ENCODE measurements at places on chromosomes 13 and 19.
A peak's percentile ranks its signal among the peaks of the same experiment; 100 is the strongest.

DNA sequence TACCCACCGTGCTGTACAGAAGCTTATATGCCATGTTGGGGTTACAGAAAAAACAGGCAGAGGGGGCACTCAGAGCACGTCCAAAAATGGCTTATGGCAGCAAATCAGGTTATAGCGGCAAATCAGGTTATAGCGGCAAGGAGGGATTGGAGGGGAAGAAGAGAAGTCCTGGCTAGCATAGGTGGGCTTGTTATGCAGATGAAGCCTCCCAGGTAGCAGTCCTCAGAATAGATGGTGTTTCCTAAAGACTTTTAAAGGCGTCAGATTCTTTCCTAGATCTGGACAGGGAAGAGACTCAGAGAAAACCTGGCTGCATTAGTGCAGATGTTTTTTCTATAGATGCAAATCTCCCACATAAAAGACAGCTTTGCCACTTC is 19.8 kb upstream of the PLEKHF1 start:
- no peak for DNase-seq

GRCh38 chr13:21625366-21625765 is 21.4 kb upstream of the MICU2 start:
- no peak for DNase-seq

GRCh38 chr13:20567881-20568528 is 1.0 kb downstream of the IFT88 start:
- DNase-seq = no peak

DNA sequence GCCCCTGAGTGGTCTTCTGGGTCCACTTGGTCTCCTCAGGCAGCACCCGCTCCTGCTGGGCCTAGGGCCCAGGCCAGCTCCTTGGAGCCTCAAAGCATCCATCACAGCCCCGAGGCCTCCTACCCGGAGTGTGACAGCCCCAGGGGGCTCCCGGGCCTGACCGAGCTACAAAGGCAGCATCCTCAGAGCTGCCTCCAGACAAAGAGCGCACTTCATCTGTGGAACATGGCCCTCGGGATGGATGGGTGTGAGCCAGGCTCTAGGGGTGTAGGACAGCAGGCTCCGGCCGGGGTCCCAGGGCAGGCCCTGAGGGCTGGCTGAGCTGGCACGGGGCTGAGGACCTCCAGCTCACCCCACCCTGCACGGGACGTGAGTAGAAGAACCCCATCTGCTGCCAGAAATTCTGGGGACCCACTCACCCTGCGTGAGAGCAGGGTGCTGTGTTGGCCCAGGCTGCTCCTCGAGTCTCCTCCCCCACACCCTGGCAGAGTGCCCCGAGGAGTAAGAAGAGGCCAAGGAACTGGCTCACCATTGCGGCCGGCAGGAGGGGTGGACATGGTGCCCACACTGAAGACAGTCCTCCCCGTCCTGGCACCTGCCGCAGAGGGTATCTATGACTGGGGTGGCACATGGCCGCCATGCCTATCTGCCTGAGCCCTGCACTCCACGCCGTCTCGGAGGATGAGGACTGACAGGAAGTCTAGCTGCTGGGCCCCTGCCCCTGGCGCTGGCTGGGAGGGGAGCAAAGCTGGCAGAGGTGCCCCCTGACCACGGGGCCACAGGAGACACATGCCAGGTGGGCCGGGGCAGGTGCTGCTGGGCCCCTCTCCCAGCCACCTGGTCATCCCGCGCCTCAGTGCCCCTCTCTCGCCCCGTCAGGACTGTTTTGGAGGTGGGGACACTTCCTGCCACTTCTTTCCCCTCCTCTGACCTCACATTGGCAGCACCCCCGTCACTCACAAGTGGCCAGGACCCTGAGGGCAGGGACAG is 22.3 kb downstream of the CEBPG start:
- DNase-seq = no peak

GRCh38 chr13:21925720-21926119 is 254.8 kb downstream of the FGF9 start:
- peak; percentile 36 for DNase-seq

DNA sequence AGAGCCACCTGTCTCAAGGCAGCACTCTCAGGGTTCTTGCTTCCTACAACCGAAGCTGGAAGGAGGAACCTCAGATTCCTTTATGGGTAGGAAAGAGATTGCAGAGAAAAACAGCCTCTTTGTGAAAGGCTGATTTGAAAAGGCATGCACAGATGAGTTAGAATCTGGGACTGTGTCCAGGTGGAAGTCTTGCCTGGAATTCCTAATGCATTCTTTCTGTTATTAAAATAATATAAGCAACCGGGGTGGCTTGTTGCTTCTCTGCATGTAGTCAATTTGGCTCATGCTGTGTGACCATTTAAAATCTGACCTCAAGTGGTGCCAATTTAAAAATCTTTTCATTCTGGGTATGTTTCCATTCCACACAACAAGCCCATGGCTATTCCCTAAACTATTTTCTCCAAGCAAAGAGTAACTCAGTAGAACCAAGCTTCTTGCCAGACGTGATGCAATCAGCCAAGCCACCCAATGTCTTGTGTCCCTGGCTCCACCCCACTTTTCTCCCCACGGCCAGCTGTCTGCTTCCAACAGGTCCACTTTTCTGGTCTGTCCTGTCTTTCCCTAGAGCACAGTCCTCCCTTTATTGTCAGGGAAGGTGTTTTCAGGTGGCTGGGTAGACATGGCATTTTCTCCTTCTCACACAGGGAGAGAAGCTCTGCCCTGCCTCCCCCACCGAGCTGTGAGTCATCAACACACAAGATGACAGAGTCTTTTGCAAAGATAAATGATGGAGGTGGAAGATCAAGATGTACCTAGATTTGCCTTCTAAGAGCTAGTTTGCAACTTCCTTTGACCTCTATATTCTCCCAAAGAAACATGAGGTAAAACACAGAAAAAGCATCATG is 394.3 kb downstream of the FOXO1 start:
- no peak for DNase-seq

DNA sequence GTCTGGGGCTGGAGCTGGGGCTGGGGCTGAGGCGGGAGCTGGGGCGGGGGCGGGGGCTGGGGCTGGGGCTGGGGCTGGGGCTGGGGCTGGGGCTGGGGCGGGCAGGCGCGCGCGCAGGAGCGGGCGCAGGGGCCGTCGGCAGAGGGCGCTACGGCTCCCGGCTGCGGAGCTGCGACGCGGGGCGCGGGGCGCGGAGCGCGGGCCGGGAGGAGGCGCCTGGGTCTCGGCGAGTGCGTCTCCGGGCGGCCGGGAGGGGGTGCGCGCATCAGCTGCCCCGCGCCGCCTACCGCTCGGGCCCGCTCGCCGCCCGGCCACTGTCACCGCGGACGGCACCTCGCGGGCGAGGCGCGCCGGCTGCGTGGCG is 422 bp upstream of the MTUS2 start:
- peak; percentile 81 for DNase-seq

GRCh38 chr19:3234800-3235199 is 10.3 kb downstream of the CELF5 start:
- peak; percentile 80 for DNase-seq

DNA sequence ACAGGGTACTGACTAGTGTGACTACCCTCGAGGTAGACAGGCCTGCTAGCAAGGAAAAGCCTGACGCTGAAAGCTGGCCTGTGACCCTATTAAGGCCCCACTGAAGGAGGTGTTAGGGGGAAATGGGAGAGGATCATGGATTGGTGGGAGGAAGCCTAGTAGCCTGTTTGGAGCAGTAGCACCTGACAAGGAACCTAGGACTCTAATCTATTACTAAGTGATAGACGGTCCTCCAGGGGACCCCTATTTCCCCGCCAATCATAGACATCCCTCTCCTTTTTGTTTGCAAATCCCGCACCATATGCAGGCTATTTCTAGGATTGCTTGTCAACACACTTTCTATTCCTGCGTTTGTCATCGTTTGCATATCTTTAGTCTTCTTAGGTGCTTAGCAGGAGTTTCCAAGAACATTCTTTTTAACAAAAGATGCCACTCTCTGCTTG is 1338.8 kb upstream of the MIR17HG start:
- peak; percentile 12 for DNase-seq

DNA sequence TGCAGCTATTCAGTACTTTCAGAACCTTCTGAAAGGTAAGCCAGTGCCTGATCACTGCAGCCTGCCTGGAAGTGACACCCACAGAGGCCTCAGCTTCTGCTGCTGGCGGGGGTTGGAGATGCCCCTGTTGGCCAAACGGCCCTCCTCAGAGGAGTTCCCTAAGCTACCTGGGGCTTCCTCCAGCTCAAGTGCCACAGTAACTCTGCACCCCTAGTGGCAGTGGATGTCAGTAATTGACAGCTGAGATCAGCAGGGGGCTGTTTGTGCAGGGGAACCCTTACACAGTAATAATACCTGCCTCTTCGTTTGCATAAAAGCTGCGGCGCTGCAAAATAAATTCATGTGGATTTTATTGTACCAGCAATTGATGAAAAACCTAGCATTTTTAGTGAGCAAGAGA is 28.9 kb downstream of the TDRD12 start:
- DNase-seq = peak; percentile 17

- DNase-seq = no peak
These were observed 581.3 kb downstream of the DACH1 start for GRCh38 chr13:71285700-71286099.

DNA sequence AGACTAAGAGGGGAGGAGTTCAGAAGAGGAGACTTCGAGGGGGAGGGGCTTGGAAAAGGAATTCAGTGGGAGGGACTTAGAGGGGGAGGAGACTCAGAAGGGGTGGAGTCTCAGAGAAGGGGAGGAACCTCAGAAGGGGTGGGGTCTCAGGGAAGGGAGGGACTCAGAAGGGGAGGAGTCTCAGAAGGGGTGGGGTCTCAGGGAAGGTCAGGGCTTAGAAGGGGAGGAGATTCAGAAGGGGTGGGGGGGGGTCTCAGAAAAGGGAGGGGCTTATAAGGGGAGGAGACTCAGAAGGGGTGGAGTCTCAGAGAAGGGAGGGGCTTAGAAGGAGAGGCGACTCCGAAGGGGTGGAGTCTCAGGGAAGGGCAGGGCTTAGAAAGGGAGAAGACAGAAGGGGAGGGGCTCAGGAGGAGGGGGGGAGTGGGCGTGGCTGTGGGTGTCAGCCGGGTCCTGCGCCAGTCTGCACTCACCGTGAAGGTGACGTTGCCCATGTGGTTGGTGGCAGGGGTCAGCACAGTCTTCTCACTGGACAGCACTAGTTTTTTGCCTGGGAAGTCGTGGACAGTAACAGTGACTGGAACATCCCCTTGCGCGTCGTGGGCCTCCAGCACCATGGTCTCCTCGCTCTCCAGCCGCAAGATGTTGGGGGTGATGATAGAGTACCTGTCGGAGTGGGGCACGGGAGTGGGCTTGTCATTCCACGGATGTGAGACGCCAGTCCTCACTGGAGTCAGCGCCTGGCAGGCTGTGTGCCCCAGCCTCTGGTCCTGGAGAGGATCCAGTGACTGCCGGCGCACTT is 1.5 kb downstream of the C3 start:
- DNase-seq = peak; percentile 78

DNA sequence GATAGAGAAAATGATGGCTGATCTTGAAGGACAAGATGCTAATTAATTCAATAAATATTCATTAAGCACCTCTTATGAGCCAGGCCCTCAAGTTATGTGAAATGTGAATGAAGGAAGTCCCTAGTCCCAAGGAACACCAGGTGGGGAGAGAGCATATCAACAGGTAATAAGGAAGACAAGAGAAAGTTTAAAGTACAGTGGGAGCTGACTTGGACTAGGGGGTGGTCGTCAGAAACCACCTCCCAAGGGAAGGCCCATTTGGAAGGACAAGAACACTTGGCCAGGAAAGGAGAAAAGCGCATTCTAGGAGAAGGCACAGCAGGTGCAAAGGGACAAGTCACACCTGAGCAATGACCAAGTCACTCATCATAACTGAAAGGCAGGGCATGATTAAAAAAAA is 72.7 kb downstream of the DOCK9 start:
- no peak for DNase-seq

DNA sequence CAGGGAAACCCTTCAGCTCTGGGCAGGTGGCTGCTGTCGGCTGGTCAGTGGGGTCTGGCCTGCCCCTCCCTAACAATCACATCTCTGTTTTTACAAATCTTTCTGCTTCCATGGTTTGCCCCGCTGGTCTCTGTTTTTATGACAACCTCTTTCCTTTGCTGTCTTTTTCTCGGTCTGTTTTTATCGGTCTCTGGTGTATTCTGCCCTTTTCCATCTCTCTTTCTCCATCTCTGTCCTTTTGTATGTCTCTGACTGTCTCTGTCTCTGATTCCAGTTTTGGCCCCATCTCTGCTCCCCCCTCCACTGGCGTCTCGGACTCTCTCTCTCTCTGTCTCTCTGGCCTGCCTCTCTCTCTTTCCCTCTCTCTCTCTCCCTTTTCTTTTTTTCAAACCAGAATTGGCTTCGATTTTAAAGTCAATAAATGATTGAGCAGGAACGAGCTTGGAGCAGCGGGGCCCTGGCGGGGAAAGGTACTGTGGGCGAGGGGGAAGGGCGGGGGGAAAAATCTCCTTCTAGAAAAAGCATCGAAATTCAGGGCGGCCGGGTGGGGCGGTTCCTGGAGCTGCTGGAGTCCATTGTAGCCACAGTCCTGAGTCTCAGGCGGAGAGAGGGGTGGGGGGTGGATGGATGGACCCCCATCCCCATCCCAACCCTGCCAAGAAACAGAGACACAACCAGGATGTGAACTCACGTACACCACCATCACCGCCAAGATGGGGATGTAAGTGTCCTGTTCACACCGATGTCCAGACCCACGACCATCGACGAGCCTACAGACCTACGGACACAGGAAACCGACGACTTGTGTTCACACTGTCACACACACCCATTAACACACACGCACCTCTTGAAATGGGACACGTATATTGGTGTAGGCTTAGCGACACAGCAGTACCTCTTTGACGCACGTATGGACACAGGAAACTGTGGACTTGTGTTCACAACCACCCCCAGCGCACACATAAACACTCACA is 3.0 kb downstream of the NFIX start:
- DNase-seq = no peak

DNA sequence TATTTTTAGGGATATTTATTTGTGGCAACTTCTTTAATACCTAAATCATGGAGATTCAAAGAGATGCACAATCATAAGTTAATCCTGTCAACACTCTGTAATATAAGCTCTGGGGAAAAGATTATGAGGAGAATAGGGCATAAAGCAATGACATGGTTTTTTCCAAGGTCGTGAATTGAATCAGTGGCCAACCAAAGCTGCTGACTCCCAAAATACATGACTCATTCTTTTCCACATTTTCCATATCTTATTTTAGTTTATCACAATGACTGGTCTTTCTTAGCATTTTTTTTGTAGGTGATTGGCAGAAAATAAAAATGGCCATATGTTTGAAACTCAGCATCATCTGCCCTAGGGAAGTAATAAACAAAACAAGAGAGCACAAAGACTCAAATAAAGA is 28.5 kb upstream of the RBM26 start:
- no peak for DNase-seq

DNA sequence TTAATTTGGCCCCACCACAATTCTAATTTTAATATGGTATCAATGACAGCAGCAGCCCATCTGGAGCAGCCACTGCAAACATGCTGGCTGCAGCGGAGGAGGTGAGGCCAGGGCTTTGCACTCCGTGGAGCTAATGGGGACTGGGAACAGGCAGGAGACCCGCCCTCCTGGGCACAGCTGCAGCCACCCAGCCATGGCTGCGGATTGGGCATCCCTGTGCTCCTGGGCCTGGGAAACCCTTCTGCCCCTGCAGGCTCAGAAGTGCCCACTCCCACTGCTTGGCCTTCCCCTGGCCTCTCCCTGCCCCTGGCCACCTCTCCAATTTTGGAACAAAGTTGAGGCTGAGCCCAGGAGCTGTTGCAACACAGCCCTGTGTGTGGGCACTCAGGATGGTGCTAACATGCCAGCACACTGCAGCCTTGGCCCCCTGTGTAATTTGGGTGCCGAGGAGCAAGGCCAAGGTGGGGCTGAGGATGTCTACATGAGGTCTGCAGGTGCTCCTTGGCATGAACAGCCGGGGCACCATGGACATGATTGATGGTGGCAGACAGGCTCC is 123.6 kb downstream of the PCDH9 start:
- no peak for DNase-seq

Measured in WTC11 (cell line).